HL-60 (cell line): ENCODE measurements at places on chromosomes 5 and 9.

- DNase-seq, result no peak
Observed at GRCh38 chr5:153372425-153373129, 117.9 kb upstream of the GRIA1 start.

DNA sequence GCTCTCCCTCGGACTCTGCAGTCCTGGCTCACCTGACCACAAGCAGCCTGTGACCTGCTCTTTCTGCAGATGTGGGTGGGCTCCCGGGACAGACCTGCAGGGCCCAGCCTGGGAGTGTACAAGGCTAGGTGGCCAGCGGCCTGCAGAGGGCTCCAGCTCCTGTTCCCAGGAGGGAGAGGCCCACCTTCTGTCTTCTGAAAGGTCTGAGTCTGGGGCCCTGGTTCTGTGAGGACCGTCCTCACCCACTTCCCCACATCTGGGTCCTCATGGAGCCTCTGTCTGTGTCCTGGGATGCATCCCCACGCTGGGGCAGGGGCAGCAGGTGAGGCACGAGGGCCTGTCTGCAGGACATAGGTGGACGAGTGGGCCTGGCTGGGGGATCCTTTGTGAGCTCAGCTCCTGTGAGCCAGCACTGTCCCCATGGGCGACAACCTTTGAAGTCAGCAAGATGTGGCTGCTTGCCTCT, 43.7 kb downstream of the PHF2 start:
- DNase-seq, result no peak

DNA sequence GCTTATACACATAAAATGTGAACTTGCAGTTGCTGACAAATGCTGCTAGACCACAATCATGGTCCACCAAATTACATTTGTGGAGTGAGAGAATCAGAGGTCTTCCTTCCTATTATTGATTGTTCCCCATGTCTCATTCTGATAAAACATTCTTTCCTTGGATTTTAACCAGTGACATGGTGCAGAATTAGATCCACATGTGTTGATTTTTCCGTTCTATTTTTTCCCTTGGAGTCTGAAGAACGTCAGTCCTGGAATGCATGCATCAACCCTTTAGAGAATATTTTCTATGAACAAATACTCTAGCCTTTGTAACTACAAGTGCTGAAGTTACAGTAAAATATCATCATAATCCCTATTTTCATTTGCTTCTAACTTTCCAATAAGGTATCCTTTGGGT, 170.7 kb upstream of the SPRY4 start:
- DNase-seq, result no peak

DNA sequence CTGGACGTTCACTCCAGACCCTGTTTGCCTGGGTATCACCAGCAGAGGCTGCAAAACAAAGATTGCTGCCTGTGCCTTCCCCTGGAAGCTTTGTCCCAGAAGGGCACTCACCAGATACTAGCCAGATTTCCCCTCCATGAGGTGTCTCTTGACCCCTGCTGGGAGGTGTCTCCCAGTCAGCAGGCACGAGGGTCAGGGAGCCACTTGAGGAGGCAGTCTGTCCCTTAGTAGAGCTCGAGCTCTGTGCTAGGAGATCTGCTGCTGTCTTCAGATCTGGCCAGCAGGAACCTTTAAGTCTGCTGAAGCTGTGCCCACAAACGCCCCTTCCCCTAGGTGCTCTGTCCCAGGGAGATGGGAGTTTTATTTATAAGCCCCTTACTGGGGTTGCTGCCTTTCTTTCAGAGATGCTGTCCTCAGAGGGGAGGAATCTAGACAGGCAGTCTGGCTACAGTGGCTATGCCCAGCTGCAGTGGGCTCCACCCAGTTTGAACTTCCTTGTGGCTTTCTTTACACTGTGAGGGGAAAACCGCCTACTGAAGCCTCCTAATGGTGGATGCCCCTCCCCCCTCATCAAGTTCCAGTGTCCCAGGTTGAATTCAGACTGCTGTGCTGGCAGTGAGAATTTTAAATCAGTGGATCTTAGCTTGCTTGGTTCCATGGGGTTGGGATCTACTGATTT, 253.9 kb downstream of the SPATA31D1 start:
- DNase-seq, result peak; percentile 5

- no peak for DNase-seq
Observed at GRCh38 chr5:36096486-36096885, 29.8 kb upstream of the UGT3A2 start.

DNA sequence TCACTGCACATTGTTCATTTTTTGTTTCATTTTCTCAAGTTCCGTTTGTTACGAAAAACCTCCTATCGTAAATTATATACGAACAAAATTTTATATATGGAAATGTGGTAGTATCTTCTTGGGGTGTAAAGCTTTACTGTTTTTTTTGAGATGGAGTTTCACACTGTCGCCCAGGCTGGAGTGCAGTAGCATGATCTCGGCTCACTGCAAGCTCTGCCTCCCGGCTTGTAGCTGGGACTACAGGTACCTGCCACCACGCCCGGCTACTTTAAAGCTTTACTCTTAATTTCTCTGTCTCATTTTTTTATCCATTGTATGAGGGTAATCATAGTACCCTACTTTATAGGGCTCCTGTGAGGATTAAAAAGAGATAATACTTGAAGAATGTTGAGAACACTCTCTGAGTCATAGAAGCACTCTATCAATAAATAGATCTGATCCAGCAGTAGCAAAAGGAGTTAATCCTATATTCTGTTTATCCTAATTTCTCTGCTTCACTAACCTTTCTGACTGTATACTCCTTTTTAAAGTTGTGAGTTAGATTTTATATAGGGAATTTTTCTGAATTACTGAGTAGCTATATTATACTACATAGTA, 5.6 kb upstream of the LRRC70 start:
- no peak for DNase-seq

GRCh38 chr9:32581512-32582143, 8.7 kb upstream of the NDUFB6 start:
- peak; percentile 45 for DNase-seq

GRCh38 chr5:61330341-61330844, 1.7 kb upstream of the ZSWIM6 start:
- peak; percentile 2 for DNase-seq

DNA sequence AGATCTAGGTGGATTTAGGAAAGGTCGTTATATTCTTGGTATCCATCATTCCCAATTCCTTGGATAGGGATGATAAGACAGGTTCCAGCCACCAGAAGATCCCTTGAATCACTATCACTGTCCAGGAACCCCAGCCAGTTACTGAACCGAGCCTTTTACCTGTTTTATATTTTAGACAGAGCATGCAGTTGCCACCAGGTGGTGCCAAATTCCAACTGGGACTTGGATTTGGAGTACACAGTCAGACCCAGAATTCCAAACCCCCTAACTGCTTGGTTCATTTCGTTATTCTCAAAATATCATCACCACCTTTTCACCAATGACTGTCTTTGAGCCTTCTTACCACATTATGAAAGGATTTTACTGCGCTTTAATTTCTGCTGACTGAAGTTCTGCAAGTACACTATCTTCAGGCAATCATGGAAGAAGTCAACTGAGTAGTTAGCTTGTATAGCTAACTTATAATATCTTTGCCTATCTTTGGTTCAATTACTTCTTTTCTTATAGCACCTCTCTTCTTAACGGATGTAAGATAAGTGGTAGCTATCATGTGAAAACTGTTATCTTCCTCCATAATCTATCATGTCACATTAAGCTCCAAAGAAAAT, 191.8 kb downstream of the PRR16 start:
- DNase-seq, result peak; percentile 1

DNA sequence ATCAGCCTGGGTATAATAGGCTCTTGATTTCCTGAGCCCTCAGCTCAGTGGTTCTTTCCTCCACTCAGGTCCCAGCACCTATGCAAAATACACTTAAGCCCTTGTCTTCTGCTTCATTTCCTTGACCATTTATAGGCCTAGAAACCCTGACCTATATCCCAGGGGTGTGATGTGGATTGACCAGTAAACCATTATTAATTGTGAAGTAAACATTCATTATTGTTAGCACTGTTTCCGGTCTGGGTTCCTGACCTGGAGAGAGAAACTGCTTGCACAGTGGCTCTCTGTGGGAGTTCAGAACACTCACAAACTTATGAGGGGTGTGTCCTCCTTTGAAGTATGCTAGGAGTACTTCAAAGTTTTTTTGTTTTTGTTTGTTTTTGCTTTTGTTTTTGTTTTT, 19.6 kb upstream of the TOMM5 start:
- no peak for DNase-seq

DNA sequence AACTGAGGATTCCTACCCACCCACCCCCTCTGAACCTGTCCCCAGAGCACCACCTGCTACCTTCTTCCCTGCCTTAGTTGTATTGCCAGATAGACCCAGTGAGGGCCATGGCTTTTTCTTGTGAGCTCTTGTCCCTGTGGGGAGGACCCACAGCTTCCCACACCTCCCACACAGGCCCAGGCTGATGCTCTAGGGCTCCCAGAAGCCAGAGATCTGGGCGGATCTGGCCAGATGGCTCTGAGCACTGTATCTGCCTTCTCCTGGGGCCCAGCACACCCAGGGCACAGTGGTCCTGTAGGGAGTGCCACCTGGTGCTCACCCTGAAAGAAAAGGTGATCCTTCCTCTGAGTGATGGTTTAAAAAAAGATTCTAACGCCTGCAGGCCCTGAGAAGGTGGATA, 131.7 kb downstream of the DAB2IP start:
- DNase-seq, result no peak

DNA sequence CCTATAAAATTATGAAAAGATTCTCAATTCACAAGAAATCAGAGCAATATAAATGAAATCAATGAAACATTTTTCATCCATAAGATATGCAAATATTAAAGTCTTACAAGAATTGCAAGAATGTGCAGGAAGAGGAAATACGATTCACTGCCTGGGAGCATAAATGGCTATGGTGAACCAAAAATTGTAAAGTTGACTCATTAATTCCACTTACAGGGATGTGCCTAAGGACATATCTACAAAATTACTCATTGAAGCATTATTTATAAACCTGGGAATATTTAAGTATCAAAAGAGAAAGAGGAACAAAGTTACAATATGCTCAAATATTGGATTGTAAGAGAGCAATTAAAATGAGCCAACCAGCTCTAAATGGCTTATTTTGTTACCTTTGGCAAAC, 6.9 kb upstream of the NIPSNAP3A start:
- DNase-seq, result no peak

DNA sequence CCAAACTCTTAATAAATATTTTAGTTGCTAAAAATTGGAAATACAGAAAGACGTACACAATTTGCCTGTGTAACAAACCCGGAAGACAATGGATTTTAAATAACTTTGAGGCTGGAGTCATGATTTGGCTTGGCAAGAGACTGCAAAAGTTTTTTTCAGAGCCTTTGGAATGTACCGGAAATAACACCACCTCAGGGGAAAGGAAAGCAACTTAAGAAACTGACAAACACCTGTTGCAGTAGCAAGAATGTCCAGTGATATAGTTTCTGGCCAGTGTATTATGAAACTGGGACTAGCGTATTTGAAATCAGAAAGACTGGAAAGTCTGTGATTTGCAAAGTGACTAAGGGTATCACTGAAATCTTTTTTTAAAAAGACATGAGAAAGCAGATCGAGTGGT, 842 bp downstream of the MUSK start:
- no peak for DNase-seq

DNA sequence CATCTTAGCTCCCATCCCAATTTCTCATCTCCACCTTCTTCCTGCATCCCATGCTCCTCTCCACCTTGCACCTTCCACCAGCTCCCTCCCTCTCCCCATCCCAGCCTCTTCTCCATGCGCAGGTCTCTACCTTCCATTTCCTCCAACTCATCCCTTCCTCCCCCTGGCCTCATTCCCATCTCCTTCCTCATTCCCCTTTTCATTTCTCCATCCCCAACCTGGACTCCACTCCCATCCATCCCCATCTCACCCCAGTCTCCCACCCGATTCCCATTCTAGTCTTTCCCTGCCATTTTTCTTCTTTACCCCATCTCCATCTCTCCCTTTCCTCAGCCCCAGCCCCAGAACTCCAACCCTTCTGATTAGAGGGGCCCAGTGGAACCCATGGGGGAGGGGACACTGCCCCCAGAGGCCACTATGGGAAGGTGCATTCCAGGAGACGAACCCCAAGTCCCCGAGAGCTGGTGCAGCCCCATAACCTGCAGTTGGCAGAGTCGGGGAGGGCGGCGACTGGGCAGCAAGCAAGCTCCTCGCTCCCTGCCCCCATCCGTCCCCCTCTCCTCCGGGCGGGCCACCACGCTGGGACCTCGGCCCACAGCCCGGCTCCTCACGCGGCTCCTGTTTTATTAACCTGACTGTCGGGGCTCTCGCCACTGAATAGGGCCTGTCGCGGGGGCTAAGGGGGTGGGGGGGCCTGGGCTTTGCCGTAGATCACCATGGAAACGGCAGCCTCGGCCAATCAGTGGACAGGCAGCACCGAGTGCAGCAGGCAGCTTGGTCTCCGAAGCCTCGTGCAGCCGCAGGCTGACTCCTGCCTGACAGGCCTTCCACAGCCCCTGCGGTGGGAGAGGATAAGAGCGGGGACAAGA, 66.7 kb downstream of the PCDH1 start:
- DNase-seq, result no peak
